GM13976 (cell line): ENCODE measurements at places on chromosomes 1 and 21.

DNA sequence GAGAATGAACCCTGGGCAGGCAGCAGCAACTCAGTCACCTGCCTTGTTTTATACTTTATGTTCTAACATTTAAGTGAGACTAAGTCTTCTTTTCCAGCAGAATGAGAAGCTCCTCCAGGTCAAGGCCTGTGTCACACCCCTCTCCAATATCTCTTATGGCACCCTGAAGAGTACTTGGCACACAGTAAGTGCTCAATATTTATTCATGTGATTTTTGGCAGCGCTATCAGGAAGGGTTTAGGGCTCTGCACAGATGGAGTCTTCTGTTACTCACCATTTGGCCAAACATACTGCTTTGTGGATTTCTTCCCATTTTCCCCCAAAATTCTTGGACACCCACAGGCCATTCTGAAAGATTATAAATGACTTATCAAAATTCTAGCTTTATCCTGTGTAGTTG lies 43.8 kb upstream of the MYBPHL start:
- no peak for DNase-seq

- DNase-seq = no peak
Measured at GRCh38 chr1:88803444-88803843, 87.9 kb downstream of the GTF2B start.

- no peak for DNase-seq
Measured at GRCh38 chr1:221797506-221797905, 55.6 kb upstream of the DUSP10 start.

- DNase-seq = no peak
Measured at GRCh38 chr21:24336491-24336890, 1270.8 kb downstream of the MRPL39 start.

DNA sequence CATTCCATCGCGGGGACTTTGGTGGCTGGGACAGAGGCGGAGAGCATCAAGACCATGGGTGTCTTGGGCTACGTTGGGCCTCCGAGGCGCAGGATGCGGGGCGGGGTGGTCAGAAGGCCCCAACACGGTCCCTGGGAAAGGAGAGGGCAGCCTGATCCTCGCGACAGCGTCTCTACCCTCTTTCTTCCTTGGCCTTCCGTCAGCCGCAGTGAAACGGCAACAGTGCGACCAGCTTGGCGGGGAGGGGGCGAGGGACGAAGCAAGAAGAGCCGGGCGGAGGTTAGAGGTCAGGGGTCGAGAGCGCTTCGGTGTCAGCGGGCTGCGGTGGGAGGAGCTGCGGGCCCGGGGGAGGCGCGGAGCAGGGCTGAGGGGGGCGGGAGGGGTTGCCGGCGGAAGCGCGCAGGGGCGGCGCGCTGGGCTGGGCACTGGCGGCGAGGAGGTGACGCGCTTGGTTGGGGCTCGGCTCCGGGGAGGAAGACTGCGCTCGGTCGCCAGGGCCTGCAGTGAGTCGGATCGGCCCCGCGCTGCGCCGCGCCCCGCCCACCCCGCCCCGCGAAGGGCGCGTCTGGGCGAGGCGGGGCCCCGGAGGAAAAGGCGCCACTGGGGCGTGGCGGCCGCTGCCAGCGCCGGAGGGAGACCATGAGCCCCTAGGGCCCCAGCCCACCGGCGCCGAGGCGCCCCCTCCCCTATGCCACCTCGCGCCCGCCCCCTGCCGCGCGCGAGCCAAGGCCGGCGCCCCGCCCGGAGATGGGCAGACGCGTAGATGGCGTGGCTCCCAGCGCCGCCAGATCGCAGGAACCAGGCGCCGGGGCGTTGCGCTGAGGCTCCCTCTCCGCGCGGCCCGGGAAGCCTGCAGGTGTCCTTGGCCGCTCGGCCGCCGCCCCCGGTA lies at the start of gene KCNC4:
TSS of gene KCNC4 (plus strand) at position 600 of the 889 bp plus-strand sequence. CDS start 1,186 bp downstream, outside the sequence.
- peak; percentile 92 for DNase-seq

- no peak for DNase-seq
Measured at GRCh38 chr1:161048949-161049722, 3.4 kb upstream of the USF1 start.

- DNase-seq = no peak
Measured at GRCh38 chr1:56534130-56534651, 45.2 kb downstream of the PLPP3 start.

DNA sequence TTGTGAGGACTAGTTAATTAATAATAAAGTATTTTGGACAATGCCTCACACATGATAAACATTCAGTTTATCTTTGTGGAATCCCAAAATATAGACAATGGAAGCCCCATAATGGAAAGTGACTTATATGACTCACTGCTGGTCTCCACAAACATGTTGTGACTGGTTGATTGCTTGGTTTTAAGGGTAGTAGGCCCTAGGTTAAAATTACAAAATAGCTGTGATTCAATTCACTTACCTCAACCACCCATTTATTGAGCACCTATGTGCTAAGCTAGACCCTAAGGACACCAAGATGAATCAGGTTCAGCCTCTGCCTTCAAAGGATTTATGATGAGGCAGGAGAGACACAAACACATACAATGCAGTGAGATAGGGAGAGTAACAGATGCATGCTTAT lies 42.4 kb downstream of the KANK4 start:
- no peak for DNase-seq

DNA sequence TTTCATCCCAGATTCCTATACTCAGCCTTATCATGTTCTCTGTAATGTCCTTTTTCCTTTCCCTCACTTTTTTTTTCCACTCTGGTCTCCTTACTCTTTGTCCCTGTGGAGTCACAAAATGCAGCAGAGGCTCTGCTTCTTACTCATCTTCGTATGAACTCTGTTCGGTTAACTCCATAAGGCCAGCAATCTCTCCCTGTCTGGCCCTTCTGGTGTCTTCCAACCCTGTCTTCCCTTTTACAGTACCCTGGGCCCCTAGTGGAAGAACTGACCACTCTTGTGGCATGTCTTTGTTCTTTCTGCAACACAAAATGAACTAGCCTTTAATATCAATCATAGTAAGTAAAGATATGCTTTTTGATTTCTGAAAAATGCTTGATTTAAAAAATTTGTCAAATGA lies 7.1 kb downstream of the CD101 start:
- DNase-seq = no peak

GRCh38 chr1:109513110-109513710 lies 3.7 kb upstream of the AMIGO1 start:
- no peak for DNase-seq

GRCh38 chr1:24481101-24481500 lies 21.5 kb upstream of the RCAN3 start:
- DNase-seq = peak; percentile 79

- no peak for DNase-seq
Measured at GRCh38 chr1:20282533-20282932, 8.1 kb upstream of the VWA5B1 start.

GRCh38 chr1:45122724-45123123 lies 83.7 kb downstream of the ZSWIM5 start:
- DNase-seq = no peak

DNA sequence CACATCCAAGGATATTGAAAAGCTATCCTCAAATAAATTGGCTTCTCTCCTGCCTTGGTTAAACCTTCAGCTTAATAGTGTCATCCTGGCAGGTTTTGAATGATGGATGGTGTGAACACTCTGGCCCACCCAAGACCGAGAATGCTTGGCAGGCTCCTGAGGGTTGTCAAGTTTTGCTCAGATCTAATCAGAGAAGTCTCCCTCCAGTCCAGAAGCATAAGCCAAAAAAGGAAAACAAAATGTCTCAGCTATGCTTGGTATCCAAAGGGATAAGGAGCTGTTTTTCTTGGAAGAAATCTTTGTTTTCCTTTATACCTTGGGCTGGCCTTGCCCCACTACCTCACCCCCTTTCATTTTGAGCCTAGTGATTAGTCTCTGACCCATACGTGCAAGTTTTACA lies 172.7 kb downstream of the CRB1 start:
- DNase-seq = no peak

DNA sequence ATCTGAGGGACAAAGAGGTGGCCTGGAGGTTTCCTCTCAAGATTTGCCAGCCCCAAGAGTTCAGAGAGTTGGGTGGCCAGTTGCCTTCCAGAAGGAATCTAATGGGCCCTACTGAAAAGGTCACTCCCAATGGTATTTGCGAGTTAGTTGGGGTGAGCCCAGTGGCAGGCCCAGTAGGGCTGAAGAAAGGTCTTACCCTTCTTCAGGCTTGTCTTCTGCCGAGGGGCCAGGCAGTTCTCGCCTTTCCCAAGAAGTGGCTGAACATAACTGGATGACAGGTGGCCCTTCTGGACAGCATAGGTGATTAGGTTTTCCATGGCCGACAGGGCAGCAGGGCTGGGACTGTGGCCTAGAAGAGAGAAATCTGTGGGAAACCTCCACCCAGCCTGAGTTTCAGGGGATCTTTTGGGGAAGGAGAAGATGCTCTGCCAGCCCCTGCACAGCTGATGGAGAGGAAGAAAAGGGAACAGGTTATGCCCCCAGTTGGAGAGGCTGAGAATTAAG lies 7.2 kb downstream of the PGLYRP4 start:
- no peak for DNase-seq

DNA sequence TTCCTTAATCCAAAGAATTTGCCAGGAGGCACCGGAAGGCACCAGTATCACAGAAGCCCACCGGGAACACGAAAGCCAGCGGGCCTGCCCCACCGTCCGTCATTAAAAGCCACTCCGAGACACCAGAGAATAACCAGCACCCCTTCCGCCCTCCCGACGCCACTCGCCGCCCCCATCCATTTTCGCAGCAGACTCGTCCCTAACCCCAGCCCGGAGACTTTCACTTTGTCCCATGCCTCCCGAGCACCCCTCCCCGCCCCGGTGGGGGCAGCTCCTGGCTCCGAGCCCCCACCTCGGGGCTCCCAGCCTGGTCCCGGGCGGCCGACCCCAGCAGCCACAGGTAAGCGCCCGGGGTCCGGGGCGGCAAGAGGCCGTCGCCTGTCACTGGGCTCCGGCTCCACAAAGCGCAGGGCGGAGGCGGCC lies 105.4 kb downstream of the SLC45A1 start:
- DNase-seq = peak; percentile 58

DNA sequence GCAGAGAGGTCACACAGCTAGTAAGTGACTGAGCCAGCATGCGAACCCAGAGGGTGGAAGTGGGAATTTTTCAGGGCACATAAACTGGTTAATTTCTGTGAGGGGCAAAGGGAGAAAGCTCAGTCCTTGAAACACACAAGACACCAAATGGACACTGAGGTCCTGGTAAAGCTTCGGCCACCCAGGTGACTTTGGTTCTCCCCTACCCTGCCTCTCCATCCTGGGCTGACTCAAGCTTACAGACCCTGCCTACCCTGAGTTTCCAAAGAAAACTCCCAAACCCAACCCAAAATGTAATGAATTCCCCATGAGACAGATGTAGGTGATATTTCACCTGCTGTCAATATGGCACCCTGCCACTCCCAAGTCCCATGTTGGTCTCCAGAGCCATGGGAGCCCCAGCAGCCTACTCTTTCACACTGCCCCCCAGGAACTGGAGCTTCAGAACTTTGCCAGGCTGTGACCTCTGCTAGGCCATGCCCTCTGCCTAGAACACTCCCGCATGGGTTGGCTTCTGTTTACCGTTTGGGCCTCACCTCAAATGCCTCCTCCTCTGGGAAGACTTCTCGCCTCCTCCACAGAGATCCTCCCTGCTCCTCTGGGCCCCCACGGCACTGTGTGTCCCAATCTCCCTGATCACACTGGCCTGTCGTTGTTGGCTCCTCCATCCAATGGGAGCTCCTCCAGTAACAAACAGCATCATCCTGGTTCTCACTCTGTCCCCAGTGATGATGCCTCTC lies 3.7 kb upstream of the LRP8 start:
- DNase-seq = no peak

- peak; percentile 87 for DNase-seq
Measured at GRCh38 chr1:110619412-110620249, 13.5 kb upstream of the KCNA2 start.

- no peak for DNase-seq
Measured at GRCh38 chr21:33189824-33190223, 39.9 kb upstream of the IFNAR2 start.

DNA sequence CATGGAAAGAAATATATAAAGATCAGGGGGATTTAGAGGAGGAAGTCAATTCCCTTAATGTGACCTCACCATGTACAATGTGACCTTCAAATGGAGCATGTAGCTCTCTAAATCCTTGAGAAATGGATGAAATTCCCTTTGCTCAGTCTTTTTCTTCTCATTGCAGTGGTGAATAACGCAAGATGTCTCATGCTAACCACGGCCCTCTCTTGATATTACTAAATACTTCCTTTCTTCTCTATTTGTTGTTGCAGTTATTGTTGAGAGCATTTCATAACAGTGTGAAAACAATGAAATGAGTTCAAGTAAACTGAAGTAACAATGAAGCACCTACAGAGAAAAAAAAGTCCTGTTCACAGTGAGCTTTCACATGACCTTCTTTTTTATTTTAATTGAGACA lies 55.6 kb downstream of the ZNF281 start:
- peak; percentile 50 for DNase-seq

- DNase-seq = no peak
Measured at GRCh38 chr1:44326024-44326701, 28.9 kb downstream of the ERI3 start.

DNA sequence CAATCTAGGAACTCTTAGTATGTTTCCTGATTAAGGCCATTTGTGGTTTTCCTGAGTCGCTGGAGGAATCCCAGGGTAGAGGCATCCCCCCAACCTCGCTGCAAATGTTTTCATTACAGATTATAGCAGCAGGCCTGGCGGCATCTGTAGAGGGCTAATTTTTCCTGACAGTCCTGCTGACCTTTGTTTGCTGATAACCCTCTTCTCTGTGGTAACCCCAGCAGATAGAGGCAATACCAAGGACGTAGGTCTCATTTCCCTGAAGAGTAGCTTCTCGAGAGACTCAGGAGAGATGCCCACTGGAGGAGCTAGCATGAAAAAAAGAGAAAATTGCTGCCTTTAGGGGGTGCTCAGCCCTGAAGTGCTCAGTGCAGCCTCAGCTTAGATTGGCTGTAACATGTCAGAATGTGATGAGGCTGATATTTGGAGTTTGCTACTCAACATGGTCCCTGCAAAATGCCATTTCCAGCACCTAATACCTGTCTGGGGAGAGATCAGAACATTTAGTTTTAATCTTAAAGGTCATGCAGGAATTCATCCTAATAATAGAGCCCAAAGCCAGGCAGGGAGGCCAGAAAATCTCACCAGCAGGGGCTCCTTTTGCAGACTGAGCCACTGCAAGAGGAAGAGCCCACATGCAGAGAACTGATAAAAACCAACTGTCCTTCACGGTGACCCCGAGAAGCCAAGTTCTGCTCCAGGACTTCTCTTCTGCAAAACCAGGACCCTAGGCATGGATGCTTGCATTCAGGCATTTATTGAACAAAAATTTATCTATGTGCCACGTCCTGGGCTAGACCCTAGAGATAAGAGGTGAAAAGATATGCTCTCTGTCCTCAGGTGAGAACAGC lies 184.5 kb downstream of the KAZN start:
- DNase-seq = no peak

GRCh38 chr1:157992031-157992832 lies 1.2 kb upstream of the KIRREL1 start:
- peak; percentile 73 for DNase-seq

DNA sequence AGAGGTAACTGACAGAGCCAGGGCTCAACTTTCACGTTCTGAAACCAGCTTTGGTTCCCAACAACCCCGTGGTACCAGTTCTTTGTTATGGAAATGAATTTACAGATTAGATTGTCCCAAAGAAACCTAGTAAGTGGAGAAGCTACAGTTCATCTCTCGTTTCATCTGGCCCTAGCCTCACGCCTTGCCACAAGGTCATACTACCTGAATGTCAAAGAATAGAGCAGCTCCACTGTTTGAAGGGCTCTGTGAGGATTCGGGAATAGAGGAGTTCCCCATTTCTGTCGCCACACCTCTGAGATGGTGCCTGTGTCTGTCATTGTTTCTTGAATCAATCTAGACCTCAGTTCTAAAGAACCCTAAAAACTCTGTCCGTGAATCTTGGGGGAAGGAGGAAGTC lies 15.0 kb upstream of the CDC42 start:
- no peak for DNase-seq
